LNCaP clone FGC (cell line): ENCODE measurements at places on chromosomes 16 and 17.

GRCh38 chr17:57068222-57068658, 16.8 kb upstream of the AKAP1 start:
- no peak for DNase-seq

DNA sequence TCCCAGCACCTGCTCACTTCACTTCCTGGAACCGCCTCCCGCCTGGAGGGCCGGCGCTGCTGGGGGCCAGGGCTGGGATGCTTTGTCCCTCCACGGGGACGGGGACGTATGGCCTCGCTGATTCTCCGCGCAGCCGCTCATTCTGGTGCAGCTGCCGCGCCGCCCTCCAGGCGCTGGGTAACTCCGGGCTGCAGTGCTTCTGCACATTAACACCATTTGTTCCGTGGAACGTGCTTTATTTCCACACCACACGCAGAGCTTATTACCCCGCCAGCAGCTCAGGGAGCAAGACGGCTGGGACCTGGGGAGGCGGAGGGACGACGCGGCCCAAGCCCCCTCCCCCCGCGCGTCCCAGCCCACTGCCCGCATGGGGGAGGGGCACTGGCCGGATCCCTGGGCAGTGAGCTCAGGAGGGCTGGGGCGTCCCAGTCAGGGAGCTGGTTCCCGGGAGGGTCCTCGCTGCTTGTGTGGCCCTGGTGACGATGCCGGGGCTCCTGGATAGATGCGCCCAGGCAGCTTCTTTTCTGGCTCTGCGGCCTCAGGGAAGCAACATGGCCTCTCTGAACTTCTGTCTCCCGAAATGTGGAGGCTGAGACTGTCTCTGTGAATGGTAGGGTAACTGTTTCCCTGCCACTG, 45.4 kb upstream of the ACSF3 start:
- DNase-seq = no peak

DNA sequence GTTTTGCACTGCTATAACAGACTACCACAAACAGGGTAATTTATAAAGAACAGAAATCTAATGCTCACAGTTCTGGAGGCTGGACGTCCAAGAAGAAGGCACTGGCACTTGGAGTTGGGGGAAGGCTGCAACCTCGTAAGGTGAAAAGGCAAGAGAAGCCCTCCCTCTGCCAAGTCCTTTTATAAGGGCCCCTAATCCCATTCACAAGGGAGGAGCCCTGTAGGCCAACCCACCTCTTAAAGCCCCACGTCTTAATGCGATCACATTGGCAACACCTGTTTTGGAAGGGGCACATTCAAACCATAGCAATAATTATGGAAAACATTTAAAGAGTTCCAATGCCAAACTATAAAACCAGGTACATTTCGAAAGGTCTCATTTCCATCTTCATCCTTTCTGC, 5.2 kb downstream of the PKD1L3 start:
- DNase-seq = no peak

DNA sequence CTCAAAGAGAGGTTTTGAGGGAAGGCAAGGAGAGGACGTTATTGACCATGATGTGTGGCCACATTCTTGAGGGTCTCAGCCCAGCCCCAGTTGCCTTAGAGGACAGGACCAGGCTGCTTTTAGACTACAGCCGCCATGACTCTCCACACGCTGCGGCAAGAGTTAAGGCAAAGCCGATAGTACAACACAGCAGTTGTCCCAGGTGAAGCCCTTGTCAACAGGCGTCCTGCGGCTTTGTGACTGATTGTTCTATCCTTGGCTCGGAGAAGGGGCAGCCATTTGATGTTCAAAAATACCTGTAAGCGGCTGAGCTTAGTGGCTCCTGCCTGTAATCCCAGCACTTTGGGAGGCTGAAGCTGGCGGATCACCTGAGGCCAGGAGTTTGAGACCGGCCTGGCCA, 28.8 kb downstream of the TMEM92 start:
- no peak for DNase-seq

- no peak for DNase-seq
Observed at GRCh38 chr16:12917653-12918052, 16.3 kb downstream of the SHISA9 start.

GRCh38 chr16:60060731-60061130, 1326.6 kb upstream of the GOT2 start:
- no peak for DNase-seq

- DNase-seq = no peak
Observed at GRCh38 chr16:31528523-31529107, 915 bp downstream of the AHSP start.

- no peak for DNase-seq
Observed at GRCh38 chr16:11393366-11393765, 48.1 kb downstream of the RMI2 start.

GRCh38 chr17:36544044-36544306, 744 bp upstream of the GGNBP2 start:
- DNase-seq = peak; percentile 40
